ENCODE measurements at places on chromosomes 11 and 22.

DNA sequence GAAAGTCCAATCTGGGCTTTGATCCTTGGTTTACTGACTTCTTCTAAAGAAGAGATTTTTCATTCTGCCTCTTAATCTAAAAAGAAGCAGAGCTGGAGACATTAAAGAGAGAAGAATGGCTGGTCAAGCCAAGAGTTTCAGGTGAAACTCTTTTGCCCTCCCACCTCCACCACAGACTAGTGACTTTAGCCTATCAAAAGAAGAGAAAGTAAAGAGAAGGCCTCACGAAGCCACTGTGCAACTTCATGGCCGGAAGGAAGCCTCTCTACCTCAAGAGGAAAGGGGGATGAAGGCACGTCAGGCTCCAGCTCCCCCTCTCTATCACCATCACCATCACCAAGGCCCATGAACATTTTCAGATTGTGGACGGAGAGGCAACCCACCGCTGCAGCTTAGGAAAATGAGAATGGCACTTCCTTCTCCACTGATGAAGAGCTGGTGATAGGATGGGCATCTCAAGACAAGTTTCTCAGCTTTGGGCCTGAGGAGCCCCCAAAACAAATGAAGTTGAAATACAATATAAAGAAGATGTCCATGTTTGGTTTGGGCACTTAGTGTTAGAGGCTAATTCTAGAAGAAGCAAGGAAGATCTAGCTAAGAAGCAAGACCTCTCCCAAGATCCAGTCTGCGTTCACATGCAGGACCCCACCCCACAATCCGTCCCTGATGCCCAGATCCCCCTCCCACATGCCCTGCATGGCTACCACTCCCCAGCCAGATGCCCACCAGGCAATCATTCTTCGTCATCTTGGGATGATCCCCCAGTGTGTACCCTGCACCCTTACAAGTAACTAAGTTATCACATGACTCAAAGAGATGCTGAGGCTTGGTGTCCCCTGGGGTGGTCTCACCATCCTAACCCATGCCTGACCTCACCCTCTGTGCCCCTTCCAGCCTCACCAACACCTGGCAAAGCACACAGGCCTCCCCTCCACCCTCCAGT, 52.6 kb downstream of the IGSF9B start:
- no peak for DNase-seq

DNA sequence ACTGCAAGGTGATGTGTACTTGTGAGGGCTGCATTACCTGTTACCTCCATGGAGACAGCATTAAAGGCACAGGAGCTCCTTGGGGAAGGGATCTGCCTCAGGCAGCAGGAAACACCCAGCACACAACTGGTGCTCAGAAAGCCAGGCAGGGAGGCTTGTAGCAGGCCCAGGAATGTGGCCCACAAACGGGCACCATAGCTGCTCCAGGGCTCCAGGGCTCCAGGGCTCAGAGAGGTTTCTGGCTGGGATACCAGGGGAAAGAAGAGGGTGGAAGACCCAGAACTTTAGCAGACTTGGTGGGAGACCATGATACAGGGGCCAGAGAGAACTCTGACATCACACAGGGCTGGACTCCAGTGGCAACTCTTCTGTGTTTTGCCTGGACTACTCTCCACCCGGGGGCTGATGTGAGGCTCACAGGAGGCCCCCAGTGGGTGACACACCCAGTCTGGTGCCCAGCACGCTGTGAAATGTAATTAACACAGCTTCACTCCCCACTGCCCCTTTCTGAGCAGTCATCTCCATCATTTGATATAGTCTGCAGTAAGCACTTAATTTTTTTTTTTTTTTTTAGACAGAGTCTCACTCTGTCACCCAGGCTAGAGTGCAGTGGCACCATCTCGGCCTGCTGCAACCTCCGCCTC, 14.7 kb upstream of the SULT4A1 start:
- no peak for DNase-seq

- no peak for DNase-seq
Measured at GRCh38 chr11:119109843-119110242, 2.7 kb downstream of the C2CD2L start.

- DNase-seq, result no peak
Measured at GRCh38 chr22:19118329-19118880, 3.8 kb downstream of the DGCR2 start.

DNA sequence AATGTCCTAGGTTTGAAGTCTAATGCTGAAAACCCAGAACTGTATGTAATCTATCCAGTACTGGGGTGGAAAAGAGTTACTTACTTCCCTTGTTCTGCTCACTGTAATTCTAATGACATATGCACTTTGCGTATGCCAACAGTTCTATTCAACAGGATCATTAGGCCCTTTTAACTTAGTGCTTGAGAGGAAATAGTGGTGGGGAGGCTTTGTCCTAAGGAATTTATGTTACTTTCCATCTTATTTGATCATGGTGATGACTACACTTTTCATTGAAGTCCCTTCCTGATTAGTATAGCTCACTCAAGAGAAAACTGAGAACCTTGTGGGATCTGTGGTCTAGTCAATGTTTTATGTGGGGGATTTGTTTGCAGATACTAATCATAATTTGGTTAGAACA, 348.2 kb downstream of the GUCY1A2 start:
- DNase-seq, result no peak

- DNase-seq, result no peak
Measured at GRCh38 chr22:49863931-49864330, 10.3 kb downstream of the ZBED4 start.

DNA sequence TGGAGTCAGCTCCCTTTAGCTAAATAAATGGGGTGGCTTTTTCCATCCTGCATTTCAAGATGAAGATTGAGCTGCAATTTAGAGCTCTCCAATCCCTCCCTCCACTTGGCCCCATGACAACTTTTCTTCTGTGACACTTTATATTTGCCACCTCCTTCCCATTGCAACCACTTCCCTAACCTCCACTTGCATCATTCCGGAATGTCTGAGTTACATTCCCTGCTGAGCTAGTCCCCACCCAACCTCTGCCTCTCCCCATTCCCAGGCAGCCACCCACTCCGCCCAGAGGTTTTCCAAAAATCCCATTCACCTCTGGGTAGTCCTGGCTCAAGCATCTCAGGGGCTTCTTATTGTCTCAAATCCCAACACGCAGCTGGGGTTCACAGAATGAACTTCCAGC, 24.7 kb downstream of the PC start:
- no peak for DNase-seq

DNA sequence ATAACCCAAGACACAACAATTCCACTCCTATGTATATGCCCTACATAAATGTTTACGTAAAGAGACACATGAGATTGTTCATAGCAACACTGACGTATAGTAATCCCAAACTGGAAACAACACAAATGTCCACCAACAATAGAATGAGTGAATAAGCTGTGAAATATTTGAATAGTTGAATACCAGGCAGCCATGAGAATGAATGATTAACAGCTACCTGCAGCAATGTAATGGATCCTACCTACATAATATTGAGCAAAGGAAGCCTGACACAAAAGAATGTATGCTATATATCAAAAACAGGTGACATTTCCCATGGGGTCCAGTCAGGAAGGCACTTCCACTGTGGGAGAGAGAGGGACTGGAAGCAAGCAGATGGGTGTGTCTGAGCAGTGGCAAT, 92.8 kb upstream of the LINC01488 start:
- no peak for DNase-seq

GRCh38 chr11:117392001-117392690, 64.5 kb downstream of the CEP164 start:
- DNase-seq, result no peak

GRCh38 chr11:130782361-130783222, 133.7 kb downstream of the SNX19 start:
- DNase-seq, result no peak

DNA sequence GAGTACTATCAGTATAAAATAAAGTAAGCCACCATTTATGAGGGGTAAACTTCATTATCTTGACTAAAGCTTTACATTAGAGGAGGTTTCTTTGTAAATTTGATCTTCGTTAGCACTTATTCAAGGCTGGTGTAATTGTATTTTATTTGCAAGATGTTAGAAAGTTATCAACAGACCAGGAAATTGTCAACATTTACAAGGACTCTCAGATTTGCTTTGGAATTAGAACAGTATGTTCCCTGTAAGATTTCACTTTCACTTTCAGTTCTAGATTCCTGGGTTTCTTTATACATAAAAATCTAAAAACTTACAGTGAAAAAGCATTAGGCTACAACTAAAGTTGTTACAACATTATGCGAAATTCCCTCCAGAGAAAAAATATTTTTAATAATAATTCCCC, 4.6 kb upstream of the BIRC3 start:
- DNase-seq, result no peak

GRCh38 chr11:2561696-2562581, 117.1 kb downstream of the KCNQ1 start:
- DNase-seq, result peak; percentile 94

GRCh38 chr11:13984616-13985450, 22.3 kb downstream of the SPON1 start:
- DNase-seq, result no peak

GRCh38 chr11:77753230-77753629, 67.3 kb downstream of the RSF1 start:
- no peak for DNase-seq

GRCh38 chr11:60945295-60945667, 6.7 kb downstream of the SLC15A3 start:
- no peak for DNase-seq

DNA sequence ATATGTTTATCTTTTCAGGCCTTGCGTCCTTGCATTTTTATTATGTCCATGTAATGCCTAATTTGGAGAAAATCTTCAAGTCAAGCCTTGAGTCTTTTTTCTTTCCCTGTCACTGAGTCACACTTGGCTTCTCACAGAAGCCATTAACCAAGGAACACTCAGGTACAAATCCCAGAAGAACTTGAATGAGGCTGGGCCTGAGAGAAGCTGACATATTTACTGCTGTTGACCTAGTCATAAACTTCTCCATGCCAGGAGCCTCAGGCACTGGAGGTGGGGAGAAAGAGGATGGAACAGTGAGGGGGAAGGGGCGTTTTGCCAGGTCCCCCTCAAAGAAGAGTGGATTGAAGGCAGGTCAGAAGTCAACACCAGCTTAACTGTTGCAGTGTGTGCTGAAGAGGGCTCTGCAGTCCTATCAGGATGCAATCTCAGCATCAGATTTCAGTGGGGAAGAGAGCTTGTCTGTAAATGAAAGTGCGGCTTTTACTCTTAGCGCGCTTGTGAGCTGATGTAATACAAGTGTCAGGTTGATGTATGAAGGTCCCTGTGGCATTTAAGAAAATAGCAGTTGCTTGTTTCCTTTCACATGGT, 526.0 kb downstream of the ETS1 start:
- no peak for DNase-seq

- no peak for DNase-seq
Measured at GRCh38 chr11:126663749-126664592, 308.5 kb downstream of the ST3GAL4 start.
